IMR-90 (cell line): ENCODE measurements at places on chromosomes 4 and X. TPM values are rescaled to one million over a fixed set of nuclear protein-coding genes. Genes with fewer than 3 reads are reported as not detected.

DNA sequence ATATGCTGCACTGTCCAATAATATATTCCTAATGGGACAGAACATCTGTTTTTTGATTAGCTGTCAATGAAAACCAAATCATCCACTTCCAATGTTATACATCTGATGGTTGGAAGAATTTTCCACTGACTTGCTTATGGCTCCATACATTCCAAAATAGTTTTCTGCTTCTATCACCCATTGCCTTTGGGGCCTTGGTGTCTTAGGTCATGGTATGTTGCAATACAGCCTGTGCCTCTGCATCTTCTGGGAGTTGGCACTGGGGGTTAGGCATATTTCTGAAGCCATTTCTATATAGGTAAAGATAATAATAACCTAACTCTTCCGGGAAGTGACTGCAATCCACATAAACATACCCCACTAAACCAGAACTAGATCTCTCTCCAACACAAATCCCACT lies 53.2 kb upstream of the NR3C2 start:
- no peak for DNase-seq

Gene CFAP47
- not detected in 2 replicates for polyA plus RNA-seq

GRCh38 chr4:102141842-102142241 lies 203.4 kb downstream of the SLC39A8 start:
- no peak for DNase-seq

DNA sequence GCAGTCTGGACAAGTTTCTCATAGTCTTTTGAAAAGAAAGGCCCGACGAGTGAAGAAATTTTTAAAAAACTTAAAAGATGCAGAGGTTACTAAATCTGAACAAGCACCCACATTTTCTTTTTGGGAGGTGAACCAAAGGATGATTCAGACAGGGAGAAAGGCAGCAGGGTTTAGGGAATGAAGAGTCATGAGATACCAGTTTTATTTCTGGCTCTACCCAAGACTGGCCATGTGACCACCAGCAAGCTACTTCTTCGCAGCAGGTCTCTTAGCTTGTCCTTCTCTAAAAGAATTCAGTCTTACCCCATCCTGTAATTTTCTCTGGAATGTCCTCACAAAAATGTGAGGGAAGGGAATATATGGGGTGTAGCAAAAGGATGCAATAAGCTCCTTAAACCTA lies 37.6 kb downstream of the AMOT start:
- no peak for DNase-seq

DNA sequence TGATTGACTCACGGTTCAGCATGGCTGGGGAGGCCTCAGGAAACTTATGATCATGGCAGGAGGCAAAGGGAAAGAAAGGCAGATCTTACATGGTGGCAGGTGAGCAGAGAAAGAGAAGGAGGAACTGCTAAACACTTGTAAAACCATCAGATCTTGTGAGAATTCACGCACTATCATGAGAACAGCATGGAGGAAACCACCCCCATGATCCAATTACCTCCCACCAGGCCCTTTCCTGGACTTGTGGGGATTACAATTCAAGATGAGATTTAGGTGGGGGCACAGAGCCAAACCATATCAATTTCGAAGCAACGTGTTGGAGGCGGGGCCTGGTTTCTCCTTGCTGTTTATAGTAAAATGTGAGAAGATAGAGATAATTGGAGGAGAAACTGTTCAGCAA lies 167.4 kb downstream of the GABRB1 start:
- no peak for DNase-seq

GRCh38 chr4:174255786-174256185 lies 27.7 kb downstream of the FBXO8 start:
- DNase-seq = peak; percentile 92
